RCC 7860 (cell line): ENCODE measurements at places on chromosomes 12 and 14.

DNA sequence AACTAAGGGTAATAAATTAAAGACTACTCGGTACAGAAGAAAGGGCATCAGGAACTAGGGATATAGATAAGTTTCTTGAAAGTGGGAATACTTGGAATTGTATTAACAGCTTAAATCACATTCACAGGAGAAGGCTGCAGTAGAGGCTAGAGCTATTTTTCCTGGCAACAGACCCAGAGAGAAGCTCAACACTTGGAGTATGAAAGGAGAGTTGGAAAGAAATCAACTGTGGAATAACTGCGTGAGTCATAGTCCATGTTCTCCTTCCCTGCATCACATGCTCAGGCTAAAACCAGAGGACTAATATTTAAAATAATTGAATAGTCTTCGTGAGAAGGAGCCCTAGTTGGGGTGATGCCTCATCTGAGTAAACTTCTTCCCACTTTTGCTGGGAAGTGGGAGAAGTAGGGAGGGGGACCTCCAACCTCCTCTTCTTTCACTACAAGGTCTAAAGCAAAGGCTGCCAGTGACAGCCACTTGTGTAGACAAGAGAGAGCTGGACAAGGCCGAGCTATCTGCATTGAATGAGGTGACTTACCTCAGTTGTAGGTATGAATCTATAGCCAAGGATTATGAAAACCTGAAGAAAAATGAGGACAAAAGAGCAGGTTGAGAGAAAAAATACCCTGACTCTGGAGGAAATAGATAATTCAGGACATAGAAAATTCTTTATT lies 32.7 kb downstream of the DYRK2 start:
- peak; percentile 72 for DNase-seq

- DNase-seq: no peak
Observed at GRCh38 chr12:45182511-45182910, 33.4 kb upstream of the ANO6 start.

GRCh38 chr12:80293759-80294158 lies 150.3 kb upstream of the PTPRQ start:
- no peak for DNase-seq

- no peak for DNase-seq
Observed at GRCh38 chr12:74171478-74171909, 366.1 kb upstream of the ATXN7L3B start.
